Foreskin melanocyte (primary cell): ENCODE measurements at places on chromosomes 2 and 18.

- no peak for DNase-seq
Measured at GRCh38 chr18:9867071-9867594, 18.6 kb upstream of the TXNDC2 start.

- DNase-seq, result no peak
Measured at GRCh38 chr2:147595200-147595599, 249.6 kb upstream of the ACVR2A start.

DNA sequence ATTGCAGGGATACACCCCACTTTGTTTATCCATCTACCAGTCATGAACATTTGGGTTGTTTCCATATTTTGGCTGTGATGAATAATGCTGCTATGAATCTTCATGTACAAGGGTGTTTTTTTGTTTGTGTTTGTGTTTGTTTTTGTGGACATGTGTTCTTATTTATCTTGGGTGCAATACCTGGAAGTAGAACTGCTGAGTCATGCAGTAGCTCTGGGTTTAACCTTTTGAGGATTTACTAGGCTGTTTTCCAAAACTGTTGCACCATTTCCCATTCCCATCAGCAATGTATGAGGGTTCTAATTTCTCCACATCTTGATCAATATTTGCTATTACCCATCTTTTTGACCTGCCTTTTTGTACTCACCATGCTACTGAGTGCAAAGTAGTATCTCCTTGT lies 140.0 kb upstream of the CYP1B1 start:
- no peak for DNase-seq

GRCh38 chr18:54238173-54238936 lies 13.9 kb upstream of the MBD2 start:
- DNase-seq, result no peak

DNA sequence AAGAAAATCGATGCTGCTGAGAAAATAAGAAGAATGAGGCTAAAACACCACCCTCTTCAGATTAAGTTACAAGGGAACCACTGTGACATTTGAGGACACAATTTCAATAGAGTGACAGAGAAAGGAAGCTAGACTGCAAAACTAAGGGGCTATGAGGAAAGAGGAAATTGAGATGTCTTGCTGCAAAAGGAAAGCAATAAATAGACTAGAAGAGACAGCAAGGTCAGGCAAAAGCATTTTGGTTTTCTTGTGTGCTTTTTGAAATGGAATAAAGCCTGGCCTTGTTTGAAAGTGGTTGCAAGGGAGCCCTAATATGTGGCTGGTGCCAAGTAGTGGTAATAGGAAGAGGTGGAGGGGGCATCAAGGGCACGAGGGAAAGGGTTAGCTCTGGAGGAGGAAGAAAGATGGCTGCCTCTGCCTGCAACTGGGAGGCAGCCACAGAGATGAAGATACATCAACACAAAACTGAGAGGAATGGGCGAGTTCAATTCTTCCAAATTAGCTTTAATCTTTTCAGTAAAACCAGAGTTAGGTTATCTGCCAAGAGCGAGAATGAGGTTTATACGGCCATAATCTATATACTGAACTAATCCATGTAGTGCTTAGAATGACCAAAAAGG lies 1.2 kb upstream of the MRO start:
- no peak for DNase-seq

DNA sequence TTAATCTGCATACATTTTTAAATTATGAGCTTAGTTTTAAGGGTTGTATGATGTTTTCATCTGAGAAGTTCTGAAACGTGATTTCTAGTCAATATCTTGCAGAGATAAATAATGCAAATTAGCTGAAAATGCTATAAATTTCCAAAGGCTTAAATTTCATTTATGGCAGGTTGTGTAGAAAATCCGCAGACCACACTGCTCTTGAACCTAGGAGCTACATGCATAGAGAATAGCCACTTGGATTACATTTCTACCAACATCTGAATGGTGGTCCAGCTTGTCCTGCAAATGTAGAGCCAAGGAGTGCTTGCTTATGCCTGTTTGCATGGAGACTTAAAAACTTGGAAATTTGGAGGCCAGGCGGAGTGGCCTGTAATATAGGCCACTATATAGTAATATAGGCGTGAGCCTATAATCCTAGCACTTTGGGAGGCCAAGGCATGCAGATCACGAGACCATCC lies 6.8 kb downstream of the MAT2A start:
- no peak for DNase-seq

- DNase-seq, result no peak
Measured at GRCh38 chr2:129460299-129461198, 518.9 kb upstream of the RAB6C start.

- no peak for DNase-seq
Measured at GRCh38 chr2:240479111-240479501, 43.6 kb downstream of the GPC1 start.

- DNase-seq, result no peak
Measured at GRCh38 chr2:40101131-40101575, 322.1 kb upstream of the THUMPD2 start.

DNA sequence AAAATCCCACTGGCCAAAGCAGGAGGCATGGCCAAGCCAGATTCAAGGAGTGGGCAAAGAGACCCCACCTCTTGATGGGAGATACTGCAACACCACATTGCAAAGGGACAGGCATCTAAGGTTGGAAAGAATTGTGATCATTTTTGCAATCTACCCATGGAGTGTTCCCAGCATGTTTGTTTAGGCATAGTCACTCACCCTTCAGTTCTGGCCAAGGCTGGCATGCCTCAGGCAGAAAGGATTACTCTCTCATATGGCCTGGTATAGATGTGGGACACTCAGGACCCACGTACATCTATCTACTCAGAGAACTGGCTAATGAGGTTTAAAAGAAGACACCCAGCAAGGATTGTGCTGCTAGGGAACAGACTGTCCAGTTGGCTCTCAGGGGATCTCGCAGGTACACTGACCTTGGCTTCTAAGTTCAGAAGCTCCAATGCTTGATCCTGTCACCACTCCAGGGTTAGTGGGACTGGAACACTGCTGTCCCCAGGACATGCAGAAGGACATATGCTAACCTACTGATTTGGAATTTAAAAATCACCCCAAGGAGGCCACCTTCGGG lies 183.7 kb downstream of the KLHL29 start:
- DNase-seq, result no peak

DNA sequence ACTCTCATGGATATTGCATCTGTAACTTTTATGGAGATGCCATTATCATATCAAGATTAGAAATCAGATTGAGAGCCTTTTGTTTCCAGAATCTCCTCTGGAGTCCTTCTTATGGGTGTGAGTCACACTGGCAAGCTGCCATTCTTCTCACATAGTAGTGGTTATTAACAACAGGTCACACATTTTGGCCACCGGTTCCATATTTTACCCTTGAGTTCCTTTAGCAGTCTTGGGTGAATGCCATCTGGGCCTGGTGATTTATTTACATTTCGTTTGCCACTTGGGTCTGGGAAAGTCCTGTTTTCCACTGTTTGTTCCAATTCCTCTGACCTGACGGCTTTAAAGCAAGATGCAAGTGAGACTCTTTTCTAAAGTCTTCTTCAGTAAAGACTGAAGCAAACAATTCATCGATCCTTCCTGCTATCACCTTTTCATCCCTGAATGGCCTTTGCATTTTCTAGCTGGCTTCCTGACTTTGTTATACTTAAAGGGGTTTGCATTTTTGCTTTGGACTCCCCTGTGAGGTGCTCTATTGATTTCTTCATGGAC lies 80.5 kb upstream of the CAVIN2 start:
- DNase-seq, result peak; percentile 44

DNA sequence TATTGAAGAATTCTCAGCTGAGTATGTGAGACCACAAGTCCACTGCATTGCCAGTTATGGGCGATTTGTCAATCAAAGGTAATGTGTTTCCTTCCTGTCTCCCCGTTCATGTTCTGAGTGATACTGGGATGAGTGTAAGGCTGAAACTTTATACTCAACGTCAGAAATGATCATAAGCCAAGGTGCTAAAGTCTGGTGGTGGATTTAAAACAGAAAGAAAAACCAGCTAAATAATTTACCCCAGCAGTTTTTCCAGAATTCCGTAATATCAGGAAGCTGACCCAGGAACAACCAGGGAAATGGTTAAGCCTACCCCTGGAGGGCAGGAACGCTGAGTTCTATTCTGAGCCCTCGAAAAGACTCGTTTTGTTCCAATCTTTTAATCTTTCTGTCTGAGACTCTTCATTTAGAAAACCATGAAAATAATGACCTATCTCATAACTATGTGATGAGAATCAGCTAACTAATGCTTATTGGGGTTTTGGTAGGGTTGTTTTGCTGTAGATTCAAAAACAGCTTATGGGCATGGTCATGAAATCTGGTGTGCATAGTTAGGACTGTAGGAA lies 149.6 kb downstream of the LAMA3 start:
- DNase-seq, result peak; percentile 57

DNA sequence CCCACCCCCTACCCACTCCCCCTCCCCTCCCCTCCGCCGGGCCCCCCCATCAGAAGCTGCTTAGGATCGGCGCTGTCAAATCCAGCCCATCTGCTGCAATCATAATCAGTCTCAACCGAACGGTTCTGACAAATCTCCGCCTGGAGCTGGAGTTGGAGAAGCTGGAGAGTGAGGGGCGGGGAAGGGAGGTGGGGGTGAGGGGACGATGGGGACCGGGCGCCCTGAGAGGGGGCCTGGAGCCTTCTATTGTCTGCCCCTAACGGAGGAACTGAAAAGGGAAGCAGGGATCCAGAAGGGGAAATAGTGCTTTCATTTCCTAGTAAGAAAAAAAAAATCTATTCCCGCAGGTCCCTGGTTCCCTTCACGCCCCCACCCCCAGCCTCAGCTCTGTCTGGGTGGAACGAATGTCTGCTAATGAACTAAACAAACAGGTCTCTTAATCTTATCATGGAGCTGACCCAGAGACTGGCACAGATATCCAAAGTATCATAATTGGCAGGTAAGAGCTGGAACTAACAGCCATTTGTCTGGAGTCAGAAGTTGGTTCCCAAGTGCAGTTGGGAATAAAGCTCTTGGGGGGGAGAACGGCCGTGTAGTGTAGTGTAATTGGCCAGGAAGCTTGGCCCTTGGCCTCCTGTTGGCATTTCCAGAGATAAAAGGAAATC lies 301.2 kb downstream of the NCKAP5 start:
- no peak for DNase-seq

DNA sequence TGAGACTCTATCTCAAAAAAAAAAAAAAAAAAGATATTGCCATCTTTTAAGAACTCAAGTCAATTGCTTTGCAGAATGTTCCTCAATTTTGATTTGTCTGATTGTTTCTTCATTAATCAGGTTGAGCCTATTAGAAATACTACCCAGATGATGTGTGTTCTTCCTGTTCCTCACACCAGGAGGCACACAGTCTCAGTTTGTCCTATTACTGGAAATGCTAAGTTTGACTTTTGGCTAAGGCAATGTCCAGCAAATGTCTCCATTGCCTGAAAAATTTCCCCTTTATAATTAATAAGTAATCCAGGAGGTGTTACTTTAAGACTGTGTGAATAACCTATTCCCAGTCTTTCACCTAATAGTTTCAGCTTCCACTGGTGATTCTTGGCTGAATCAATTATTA lies 28.4 kb downstream of the BOLA3 start:
- no peak for DNase-seq

DNA sequence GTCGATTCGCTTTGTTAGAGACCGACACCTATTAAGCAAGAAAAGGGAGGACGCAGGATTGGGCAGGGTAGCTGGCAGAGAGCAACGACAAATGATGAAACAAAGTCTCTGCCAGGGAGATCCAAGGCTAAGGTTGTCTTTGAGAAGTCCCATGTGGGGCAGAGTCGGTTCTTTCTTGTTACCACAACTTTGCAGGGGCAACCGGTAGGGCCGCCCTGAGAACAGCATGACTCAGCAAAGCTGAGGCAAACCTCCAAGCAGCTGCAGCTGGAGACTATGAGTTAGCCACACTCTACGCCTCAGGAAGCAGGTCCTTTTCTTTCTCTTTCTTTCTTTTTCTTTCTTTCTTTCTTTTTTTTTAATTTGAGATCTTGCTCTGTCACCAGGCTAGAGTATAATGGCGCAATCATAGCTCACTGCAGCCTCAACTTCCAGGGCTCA lies 452.3 kb upstream of the ID2 start:
- DNase-seq, result no peak

DNA sequence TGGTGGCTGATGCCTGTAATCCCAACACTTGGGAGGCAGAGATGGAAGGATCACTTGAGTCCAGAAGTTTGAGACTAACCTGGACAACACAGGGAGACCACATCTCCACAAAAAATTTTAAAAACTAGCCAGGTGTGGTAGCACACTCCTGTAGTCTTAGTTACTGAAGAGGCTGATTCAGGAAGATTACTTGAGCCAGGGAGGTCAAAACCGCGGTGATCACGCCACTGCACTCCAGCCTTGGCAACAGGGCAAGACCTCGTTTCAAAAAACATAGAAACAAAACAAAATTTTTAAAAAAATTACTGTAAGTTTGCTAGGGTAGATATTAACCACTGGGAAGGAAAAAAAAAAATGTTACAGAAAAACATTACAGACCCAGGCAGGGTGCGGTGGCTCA lies 5.8 kb downstream of the ATL2 start:
- no peak for DNase-seq

GRCh38 chr2:236578411-236578846 lies 8.8 kb downstream of the ACKR3 start:
- no peak for DNase-seq

GRCh38 chr2:128794285-128794684 lies 475.6 kb upstream of the HS6ST1 start:
- no peak for DNase-seq

- peak; percentile 24 for DNase-seq
Measured at GRCh38 chr2:124810132-124810531, 785.0 kb downstream of the CNTNAP5 start.

GRCh38 chr2:154912215-154912614 lies 213.7 kb downstream of the KCNJ3 start:
- DNase-seq, result no peak

- DNase-seq, result no peak
Measured at GRCh38 chr2:199862788-199863187, 11.8 kb upstream of the FTCDNL1 start.

GRCh38 chr2:47459021-47459420 lies 56.1 kb downstream of the MSH2 start:
- no peak for DNase-seq

GRCh38 chr2:144156736-144157640 lies 362.9 kb downstream of the ZEB2 start:
- DNase-seq, result peak; percentile 28

DNA sequence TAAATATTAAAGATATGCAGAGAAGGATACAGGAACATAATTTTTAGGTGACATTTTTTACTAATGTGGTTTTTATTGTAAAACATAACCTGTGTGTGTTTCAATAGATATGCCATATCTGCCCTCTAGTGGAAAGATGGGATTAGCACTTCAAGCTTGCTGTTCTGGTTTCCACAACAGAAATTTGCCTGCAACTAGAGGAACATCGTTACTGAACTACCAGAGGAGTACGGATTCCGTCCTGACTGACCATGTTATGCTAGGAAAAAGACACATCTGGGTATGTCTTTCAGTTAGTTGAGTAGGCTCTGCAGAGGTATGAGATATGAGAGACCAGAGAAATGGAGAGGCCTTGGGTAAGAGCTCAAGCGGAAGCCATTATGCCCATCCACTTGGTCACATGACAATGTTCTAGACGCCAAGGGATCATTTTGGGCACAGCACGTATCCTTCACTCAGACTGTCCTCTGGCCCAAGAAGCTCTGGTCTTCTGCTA lies 104.9 kb downstream of the MBD2 start:
- peak; percentile 45 for DNase-seq
